NCI-H1694 treated with DMSO at 0.1 percent for 48 hours (cell line): ENCODE measurements at places on chromosomes 4 and X.
A peak's percentile ranks its signal among the peaks of the same experiment; 100 is the strongest.

DNA sequence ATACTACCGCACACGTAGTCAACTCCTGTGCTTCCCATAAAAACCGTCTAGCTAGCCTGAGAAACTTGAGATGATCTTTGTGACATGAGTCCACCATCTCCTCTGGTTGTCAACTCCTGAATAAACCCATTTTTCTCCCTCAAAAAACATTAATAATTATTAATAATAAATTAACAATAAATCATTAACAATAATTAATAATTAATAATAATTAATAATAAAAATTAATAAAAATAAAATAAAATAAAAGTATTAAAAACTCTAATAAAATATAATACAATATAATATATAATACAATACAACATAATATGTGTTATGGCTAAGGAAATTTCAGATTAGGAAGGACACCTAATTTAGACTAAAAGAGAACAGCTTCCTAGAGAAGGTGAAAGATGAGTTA lies 20.7 kb upstream of the TMPRSS11E start:
- DNase-seq = no peak

- DNase-seq = no peak
These were observed 406.4 kb downstream of the FAM47A start for GRCh38 chrX:33725535-33726210.

- no peak for DNase-seq
These were observed 138.3 kb downstream of the PCDH18 start for GRCh38 chr4:137394018-137394417.

DNA sequence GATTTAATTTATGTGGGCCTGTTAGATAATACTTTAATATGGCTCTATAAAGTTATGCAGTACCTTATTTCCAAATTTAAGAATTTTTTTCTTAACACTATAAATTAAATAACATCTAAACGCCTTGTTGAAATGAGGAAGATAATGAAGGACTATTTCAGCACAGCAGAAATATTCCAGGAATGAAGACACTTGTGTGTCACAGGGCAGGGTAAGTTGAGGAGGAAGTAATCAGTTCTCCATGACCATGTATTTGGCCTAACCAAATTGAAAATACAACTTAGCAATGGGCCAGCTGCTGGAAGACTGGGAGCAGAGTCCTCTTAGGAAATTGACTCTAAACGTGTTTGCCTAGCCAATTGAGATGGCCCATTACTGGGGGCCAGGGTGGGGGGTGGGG lies 16.9 kb downstream of the CXCL3 start:
- DNase-seq = no peak

- DNase-seq = no peak
These were observed 136.7 kb upstream of the PPARGC1A start for GRCh38 chr4:24026596-24026995.

DNA sequence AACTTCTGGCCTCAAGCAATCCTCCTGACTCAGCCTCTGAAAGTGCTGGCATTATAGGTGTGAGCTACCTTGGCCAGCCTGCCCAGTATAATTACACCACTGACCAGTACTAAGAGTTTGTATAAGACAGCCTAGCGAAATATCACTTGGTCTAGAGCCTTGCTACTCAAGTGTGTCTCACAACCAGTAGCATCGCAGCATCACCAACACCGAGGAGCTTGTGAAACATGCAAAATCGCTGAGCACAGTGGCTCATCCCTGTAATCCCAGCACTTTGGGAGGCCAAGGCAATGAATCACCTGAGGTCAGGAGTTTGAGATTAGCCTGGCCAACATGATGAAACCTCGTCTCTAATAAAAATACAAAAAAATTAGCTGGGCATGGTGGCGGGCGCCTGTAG lies 102.0 kb upstream of the GATB start:
- DNase-seq = no peak

- no peak for DNase-seq
These were observed 2.3 kb downstream of the PGRMC2 start for GRCh38 chr4:128285085-128285997.

- DNase-seq = peak; percentile 68
These were observed 2.1 kb downstream of the GAB3 start for GRCh38 chrX:154748712-154749339.

DNA sequence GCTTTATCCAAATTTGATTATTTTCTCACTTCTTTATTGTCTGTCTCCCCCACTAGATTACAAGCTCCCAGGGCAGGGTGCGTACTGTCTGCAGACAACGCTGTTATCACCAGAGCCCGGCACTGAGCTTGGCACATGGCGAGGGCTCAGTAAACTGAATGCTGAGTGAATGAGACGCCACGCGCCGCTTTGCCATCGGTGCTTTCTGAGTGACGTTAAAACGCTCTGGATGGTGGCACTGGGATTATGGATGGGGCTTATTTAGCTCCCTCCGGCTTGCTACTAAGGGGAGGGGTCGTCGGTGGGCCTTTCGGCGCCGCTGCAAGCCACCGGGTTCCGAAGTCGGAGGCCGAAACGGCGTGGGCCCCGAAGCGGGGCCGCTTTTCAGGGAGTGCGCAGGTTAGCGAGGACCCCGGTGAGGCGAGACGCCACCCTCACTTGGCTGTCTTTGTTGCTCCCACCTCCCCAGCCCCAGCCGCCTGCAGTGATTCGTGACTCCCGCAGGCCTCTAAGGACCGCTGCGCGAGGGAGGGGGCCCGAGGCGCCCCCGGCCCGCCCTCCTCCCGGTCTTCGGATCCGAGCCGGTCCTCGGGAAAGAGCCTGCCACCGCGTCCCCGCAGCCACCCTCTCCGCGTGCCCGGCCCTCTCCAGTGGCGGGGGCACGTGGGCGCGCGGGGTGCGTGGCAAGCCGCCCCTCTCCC lies 569 bp upstream of the FHL1 start:
- DNase-seq = no peak

DNA sequence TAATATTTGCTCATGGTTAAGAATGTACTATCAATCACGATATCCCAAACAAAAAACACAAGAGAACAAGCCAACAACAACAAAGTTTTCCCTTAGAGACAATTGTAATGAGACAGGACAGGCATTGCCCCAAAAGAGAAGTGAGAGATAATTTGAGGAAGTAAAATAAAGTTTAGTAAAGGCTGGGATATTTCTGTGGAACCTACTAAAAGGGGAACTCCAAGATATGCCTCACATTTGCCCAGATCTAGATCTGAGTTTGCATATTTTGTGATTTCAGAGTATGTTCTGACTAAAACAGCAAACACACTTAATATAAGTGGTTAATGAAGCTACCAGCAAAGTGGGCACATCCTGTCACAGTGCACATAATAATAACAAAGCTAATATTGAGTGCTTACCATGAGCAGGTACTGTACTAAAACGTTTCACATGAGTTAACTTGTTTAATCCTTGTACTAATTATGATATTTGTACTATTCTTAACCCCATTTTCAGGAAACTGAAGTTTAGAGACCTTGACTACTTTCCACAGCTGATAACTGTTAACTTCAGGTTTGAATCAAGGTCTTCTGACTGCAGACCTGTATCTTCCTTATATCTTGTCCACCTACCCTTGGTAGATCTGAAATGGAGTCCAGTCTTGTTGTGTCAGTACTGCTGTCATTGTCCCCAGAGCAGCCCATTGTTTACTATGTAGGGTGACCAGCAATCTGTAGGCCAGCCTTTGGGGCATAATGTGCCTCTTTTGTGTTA lies 26.0 kb upstream of the BMP2K start:
- DNase-seq = no peak

GRCh38 chr4:72991873-72992272 lies 77.6 kb downstream of the COX18 start:
- no peak for DNase-seq

DNA sequence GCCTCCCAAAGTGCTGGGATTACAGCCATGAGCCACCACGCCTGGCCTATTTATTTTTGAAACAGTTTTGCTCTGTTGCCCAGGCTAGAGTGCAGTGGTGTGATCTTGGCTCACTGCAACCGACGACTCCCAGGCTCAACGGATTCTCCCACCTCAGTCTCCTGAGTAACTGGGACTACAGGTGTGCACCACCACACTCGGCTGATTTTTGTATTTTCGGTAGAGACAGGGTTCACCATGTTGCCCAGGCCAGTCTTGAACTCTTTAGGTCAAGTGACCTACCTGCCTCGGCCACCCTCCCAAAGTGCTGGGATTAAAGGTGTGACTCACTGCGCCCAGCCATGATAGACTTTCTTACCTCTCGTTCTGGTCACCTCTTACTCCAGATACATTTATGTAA lies 124.0 kb downstream of the UBE2K start:
- no peak for DNase-seq

DNA sequence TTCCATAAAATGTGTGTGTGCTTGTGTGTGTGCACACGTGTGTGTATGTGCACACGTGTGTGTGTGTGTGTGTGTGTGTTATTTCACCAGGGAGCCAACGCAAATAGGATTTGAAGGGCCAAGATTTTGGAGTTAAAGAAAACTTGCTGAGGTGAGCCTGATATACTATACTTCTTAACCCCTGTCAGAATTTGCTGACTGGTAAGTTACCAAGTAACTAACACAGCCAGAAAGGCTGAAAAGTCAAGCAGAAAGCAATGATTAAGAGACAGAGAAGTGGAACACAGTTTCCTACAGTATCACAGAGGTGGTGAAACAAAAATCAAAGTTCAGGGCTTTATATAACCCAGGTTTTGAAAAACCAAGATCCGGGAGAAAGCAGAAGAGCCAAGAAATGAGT lies 47.6 kb downstream of the GABRA3 start:
- DNase-seq = no peak

- no peak for DNase-seq
These were observed 339.8 kb upstream of the GATB start for GRCh38 chr4:152100379-152101201.

DNA sequence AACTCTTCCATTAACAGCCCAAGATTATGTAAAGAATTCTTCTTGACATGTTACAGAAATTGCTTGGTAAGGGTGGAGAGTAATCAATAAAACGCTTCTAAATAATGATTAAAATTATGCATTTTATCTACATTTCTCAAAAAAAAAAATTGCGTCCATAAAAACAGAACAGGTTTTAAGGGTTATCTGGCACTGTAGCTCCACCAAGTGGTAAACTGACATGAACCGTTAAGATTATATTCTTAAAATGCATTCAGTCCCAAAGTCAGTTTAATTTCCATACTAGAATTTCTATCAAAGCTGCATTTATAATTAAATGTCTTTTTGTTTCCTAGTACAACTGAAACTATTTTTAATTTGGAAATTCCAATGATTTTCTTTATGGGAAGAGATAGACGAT lies 214.0 kb upstream of the UGT8 start:
- DNase-seq = peak; percentile 39

GRCh38 chr4:152950402-152951274 lies 14.5 kb downstream of the FHDC1 start:
- DNase-seq = no peak

DNA sequence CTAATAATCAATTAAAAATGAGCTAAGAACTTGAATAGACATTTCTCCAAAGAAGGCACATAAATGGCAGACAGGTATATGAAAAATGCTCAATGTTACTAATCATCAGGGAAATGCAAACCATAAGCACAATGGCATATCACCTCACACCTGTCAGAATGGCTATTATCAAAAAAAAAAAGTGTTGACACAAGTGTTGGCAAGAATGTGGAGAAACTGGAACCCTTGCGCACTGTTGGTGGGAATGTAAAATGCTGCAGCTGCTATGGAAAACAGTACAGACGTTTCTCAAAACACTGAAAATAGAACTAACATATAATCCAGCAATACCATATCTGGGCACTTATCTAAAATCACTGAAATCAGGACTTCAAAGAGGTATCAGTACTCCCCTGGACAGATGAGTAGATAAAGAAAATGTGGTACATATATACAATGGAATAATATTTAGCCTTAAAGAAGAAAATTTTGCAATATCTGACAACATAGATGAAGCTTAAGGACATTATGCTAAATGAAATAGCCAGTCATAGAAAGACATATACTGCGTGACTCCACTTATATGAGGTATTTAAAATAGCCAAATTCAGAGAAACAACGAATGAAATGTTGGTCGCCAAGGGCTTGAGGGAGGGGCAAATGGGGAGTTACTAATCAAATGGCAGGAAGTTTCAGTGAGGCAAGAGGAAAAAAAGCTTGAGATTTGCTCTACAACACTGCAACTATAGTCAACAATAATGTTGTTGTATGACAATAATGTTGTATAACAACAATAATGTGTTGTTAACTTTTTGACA lies 175.5 kb downstream of the WDFY3 start:
- DNase-seq = no peak

DNA sequence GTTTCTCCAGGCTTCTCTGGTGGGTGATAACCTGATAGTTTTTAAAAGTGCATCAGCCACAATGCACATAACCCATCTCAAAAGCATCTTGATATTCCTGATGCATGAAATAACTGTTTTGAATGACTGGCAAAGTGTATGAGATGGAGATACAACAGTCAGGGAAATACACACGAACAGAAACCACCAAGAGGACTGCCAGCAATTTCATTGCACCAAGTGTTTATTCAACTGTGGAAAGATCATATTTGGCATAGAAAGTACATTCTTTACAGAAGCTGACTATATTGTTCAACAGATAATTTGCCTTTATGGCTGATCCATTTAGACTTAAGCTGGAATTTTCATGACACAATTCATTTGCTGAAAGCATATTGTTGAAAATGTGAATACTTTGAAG lies 139.5 kb downstream of the SLIT2 start:
- DNase-seq = no peak
